Thymus (tissue), 14 donors: ENCODE measurements at places on chromosomes 16 and 17. TPM values are rescaled to one million over a fixed set of nuclear protein-coding genes. Genes with fewer than 3 reads are reported as not detected.

The CDYL2 gene
- total RNA-seq, result 2.6 TPM

The KRT25 gene
- 0.19 TPM for total RNA-seq

The KRT33B gene
- total RNA-seq, result 1.7 TPM

The SYT17 gene
- 0.38 TPM for total RNA-seq

The CHST6 gene
- total RNA-seq, result 0.09 TPM

The NDUFB10 gene
- 103 TPM for total RNA-seq

The CHST5 gene
- total RNA-seq, result not detected

DNA sequence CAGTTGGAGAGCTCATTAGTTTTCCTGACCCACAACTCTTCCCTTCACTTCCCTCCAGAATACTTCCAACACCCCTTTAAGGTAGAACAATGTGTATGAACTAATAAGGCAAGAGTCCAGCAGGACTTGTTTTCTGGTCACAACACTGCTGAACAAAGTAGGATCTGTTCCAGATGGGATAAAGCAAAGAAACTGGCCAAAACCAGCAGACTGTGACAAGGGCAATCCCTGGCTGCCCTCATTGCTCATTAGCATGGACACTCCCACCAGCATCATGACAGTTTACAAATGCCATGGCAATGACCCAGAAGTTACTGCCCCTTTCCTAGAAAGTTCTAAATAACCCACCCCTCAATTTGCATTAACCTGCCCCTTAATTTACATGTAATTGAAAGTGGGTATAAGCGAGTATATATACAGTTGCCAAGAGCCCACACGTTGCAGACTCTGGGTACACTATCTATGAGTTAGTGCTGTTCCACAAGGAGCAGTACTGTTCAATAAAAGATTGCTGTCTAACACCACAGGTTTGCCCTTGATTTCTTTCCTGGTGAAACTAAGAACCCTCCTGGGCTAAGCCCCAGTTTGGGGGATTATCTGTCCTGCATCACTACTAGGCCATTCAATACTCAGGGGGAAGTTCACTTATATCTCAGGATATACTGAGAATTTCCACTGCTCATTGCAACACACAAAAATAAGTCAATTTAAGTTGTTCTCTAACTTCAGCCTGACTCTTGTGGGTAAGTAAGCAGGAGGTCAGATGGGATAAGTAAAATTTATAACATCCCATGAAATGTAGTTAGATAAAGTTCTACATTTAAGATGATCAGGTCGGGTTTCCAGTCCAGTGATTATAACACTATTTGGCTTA is 82.3 kb downstream of the SSH2 start:
- H3K36me3 ChIP-seq, result no peaks in the 10 kb centered on the region
- no peaks in the 10 kb centered on the region for H3K27me3 ChIP-seq
- H3K27ac ChIP-seq, result no peak overlapping the region
- no peak overlapping the region for H3K4me3 ChIP-seq
- no peak for DNase-seq

DNA sequence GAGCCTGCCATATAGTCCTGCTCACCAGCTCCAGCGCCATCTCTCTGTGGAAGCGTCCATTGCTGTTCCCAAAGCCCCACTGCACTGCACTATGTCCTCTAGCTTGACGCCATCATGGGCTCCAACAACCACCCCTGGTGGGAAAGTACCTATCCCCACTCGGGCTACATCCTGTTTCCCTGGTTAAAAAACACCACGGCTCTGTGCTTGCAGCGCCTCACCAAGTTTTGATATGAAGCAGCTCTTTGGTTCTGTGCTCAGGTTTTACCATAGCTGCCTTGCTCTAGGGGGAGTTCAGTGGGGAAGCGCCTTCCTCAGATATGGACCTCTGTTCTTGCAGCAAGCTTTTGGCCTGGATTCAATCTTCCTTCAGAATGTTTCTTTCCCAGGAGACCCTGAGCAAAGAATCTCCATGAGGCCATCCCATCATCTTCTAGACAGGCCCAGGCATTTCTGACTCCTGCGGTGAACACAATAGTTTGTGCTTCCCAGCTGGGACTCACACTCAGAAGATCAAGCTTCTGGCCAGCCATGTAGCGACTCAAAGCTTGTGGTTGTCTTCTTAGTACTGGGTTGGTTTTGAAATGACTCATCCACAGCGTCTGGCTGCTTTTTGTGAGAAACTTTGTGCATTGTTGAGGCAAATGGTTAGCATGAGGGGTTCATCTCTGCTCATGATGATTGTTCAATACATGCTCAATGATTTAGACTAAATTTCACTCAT is 39.5 kb downstream of the DYNLRB2 start:
- H3K36me3 ChIP-seq, result no peaks in the 10 kb centered on the region
- no peak for DNase-seq
- no peak overlapping the region for H3K4me3 ChIP-seq
- H3K27me3 ChIP-seq, result no peaks in the 10 kb centered on the region
- H3K4me1 ChIP-seq, result no peaks in the 10 kb centered on the region

DNA sequence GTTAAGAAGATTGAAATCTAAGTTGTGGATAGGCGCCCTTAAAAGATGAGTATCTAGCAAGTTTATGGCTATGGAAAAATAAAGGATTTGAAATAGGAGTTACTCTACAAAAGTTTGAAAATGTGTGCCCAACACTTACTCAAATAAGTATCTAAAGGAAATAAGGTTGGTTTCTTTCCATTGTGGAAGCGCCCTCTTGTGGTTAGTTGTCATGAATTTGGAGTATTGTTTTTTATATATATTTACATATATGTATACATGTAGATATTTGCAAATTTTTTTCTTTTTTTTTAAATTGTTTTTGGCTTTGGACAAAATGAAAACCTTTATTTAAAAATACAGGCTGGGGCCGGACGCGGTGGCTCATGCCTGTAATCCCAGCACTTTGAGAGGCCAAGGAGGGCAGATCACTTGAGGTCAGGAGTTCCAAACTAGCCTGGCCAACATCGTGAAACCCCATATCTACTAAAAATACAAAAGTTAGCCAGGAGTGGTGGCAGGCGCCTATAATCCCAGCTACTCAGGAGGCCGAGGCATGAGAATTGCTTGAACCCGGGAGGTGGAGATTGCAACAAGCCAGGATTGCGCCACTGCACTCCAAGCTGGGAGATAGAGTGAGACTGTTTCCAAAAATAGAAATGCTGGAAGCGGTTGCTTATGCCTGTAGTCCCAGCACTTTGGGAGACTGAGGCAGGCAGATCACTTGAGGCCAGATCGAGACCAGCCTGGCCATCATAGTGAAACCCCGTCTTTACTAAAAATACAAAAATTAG is 24.0 kb upstream of the VPS4A start:
- H3K36me3 ChIP-seq, result peaks cover 3% of the 10 kb centered on the region
- H3K4me3 ChIP-seq, result no peak overlapping the region
- no peaks in the 10 kb centered on the region for H3K27me3 ChIP-seq
- no peak overlapping the region for H3K27ac ChIP-seq
- no peaks in the 10 kb centered on the region for H3K4me1 ChIP-seq

- no peaks in the 10 kb centered on the region for H3K4me1 ChIP-seq
- no peaks in the 10 kb centered on the region for H3K36me3 ChIP-seq
- no peak for DNase-seq
- H3K4me3 ChIP-seq, result no peak overlapping the region
Measured at GRCh38 chr17:41352597-41353366, 2.2 kb upstream of the KRT33A start.

DNA sequence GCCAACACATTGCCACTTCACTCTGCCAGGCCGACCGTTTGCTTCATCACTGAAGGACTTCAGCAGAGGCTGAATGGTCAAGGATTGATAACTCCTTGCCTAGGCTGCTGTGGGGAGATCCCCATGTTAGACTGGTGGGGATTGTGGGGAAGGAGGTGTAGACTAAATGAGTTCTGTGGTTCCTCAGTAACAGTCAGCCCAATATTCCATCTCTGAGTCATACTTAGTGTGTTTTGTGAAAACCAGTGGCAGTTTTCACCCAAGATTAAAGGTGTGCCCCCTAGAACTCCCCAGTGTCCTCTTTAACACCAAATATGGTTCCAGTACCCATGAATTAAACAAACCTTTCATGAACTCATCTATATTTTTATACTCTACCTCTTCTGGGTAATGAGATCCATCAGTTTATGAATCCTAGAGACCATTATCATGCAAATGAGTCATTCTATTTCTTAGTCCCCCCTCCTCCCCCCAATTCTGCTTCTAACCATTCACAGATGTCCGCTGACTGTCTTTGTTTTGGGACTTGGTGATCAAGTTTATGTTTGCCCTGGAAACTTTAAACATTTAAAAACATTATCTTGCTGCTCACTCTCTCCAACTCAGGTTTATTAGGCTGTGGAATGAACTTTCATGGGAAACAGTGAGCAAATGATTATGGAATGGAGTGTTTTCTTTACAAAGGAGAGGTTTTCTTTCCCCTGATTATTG is 66.8 kb upstream of the GAS7 start:
- H3K4me1 ChIP-seq, result no peaks in the 10 kb centered on the region
- DNase-seq, result no peak
- no peak overlapping the region for H3K4me3 ChIP-seq

GRCh38 chr16:49112754-49113153 is 168.9 kb downstream of the CBLN1 start:
- H3K4me3 ChIP-seq, result no peak overlapping the region
- H3K36me3 ChIP-seq, result no peaks in the 10 kb centered on the region
- DNase-seq, result no peak
- no peaks in the 10 kb centered on the region for H3K27me3 ChIP-seq
- no peaks in the 10 kb centered on the region for H3K4me1 ChIP-seq

DNA sequence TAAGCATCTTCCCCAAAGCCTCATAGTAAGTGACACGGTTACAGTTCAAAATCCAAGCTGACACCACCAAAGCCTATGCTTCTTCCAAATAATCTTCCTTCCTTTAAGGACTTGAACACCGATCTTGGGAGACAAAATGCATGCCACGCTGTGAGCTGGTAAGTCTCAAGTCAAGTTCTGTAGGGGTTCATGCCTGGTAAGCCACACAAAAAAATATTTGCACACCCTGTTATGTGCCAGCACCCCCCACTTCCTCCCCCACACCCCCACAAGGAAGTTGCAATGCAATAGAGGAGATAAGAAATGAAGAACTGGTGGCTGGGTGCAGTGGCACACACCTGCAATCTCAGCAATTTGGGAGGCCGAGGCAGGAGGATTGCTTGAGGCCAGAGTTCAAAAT is 5.6 kb downstream of the NOG start:
- H3K4me1 ChIP-seq, result peaks cover 36% of the 10 kb centered on the region
- H3K27ac ChIP-seq, result no peak overlapping the region
- H3K27me3 ChIP-seq, result peaks cover 39% of the 10 kb centered on the region
- H3K4me3 ChIP-seq, result no peak overlapping the region
- no peak for DNase-seq

DNA sequence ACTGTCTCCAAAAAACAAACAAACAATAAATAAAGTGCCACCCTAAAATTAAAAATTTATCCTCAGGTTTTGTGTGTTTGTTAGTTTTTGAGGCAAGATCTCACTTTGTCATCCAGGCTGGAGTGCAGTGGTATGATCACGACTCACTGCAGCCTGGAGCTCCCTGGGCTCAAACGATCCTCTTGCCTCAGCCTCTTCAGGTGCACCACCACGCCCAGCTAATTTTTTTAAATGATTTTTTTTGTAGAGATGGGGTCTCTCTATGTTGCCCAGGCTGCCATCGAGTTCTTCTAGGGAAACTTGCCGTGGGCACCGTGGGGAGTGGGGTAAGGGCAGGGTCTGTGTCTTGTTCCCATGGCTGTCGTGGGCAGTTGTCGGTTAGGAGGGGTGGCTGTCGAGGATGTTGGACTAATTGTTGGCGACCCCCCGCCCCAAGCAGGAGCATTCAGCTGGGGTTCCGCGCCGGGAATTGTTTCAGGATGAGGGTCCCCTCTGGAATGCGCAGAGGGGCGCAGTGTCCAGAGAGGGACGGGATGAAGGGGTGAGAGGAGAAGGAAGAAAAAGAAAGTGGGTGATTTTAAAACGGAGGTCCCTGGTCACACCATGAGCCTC is 1.1 kb upstream of the RNF213 start:
- H3K27me3 ChIP-seq, result no peaks in the 10 kb centered on the region
- no peak for DNase-seq
- no peaks in the 10 kb centered on the region for H3K36me3 ChIP-seq
- H3K4me1 ChIP-seq, result peaks cover 28% of the 10 kb centered on the region

DNA sequence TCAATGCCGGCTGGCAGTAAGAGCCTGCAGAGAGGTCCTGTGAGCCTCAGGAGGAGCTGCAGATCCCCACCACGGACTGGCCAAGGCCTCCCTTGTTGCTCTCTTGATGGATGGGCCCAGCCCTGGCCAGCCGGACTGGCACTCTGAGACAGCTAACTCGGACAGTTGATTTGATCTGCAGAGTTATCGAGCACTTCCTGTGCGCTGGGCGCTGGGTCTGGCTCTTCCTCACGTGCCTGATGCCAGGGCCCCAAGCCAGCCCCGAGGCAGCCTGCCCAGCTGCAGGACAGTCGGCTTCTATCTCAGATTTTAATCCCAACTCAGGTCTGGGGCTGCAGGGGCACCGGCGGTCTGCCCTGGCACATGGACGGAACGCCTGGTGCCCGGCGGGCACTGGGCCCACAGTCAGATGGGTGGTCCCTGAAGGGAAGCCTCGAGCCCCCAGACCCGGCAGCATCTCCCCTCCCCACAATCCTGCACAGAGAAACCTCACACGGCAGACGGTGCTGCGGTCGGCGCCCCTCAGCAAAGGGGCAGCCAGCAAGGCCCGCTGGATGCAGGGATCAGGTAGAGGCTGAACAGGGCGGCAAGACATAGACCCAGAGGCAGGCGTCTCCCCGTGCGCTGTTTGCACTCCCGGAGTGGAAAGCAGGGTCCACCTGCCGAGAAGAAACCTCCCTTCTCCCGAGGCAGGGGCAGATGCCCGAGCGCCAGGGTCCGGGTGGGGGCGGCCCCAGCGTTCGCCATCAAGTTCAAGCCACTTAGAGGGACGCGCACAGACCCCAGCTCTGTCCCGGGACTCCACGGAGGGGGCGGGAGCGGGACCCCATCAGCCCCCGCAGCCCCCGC is 34.0 kb downstream of the TIMM22 start:
- no peak overlapping the region for H3K4me3 ChIP-seq
- no peak for DNase-seq
- H3K27ac ChIP-seq, result no peak overlapping the region
- H3K36me3 ChIP-seq, result peaks cover 25% of the 10 kb centered on the region
- no peaks in the 10 kb centered on the region for H3K4me1 ChIP-seq

- no peak overlapping the region for H3K27ac ChIP-seq
- no peak overlapping the region for H3K4me3 ChIP-seq
- H3K4me1 ChIP-seq, result no peaks in the 10 kb centered on the region
- DNase-seq, result no peak
- no peaks in the 10 kb centered on the region for H3K36me3 ChIP-seq
- no peaks in the 10 kb centered on the region for H3K27me3 ChIP-seq
Measured at GRCh38 chr16:73951481-73951880, 345.1 kb upstream of the PSMD7 start.

DNA sequence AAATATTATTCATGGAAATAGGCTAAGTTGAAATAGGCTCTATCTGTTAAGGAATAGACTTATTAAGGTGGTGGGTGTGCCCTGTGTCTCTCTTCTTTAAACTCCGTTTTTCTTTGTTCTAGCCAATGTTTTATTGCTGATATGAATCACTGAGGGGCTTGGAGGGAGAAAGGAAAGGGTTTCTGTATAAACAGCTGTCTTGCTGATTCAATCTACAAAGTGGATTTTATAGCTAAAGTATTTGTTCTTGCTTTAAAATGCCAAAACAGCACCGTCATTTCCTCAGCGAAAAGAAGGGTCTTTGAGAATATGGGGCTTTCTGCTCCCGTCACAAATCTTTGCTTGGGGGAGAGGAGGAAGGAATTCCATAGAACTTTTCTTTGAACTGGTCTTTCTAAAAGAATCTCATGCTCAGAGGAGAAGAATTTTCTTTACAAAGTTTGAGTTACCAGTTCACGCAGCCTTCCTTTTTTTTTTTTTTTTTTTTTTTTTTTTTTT is 39.3 kb downstream of the MSI2 start:
- DNase-seq, result no peak
- peaks cover 35% of the 10 kb centered on the region for H3K4me1 ChIP-seq
- H3K36me3 ChIP-seq, result peaks cover 58% of the 10 kb centered on the region
- peak overlapping the region; percentile 18 for H3K27ac ChIP-seq
- no peak overlapping the region for H3K4me3 ChIP-seq
